ENCODE measurements at places on chromosomes 1 and 21. TPM values are rescaled to one million over a fixed set of nuclear protein-coding genes. Genes with fewer than 3 reads are reported as not detected.

- DNase-seq = no peak
These were observed 559.8 kb downstream of the LMO4 start for GRCh38 chr1:87888446-87888845.

- DNase-seq = no peak
These were observed 29.9 kb upstream of the ACTL8 start for GRCh38 chr1:17725084-17725719.

DNA sequence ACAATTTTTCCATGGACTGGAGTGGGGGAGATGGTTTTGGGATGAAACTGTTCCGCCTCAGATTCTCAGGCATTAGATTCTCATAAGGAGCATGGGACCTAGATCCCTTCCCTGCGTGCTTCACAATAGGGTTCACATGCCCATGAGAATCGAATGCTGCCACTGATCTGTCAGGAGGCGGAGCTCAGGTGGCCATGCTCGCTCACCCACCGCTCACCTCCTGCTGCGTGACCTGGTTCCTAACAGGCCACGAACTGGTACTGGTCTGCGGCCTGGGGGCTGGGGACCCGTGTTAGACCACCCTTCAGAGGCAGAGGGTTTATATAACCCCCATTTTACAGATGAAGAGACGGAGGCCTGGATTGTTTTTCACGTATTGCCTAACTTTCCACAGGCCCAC, 16.3 kb upstream of the SRSF4 start:
- DNase-seq = no peak

DNA sequence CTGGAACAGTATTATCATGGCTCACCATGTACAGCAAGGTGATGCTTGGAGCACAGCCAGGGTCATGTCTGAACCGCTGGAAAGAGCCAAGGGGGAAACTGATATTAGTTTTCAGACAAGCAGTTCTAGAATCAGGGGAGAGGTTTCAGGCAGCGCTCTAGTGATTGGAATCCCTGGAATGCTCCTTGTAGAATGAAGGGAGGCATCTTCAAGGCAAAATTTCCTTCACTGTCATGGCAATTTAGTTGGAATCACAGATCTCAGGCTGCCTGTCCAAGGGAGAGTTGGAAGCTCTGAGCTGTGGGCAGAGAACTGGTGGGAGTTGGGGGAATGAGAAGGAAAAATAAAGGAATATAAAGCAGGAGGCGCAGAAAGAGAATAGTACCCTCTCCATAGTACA, 737.1 kb downstream of the PTPRU start:
- DNase-seq = no peak

DNA sequence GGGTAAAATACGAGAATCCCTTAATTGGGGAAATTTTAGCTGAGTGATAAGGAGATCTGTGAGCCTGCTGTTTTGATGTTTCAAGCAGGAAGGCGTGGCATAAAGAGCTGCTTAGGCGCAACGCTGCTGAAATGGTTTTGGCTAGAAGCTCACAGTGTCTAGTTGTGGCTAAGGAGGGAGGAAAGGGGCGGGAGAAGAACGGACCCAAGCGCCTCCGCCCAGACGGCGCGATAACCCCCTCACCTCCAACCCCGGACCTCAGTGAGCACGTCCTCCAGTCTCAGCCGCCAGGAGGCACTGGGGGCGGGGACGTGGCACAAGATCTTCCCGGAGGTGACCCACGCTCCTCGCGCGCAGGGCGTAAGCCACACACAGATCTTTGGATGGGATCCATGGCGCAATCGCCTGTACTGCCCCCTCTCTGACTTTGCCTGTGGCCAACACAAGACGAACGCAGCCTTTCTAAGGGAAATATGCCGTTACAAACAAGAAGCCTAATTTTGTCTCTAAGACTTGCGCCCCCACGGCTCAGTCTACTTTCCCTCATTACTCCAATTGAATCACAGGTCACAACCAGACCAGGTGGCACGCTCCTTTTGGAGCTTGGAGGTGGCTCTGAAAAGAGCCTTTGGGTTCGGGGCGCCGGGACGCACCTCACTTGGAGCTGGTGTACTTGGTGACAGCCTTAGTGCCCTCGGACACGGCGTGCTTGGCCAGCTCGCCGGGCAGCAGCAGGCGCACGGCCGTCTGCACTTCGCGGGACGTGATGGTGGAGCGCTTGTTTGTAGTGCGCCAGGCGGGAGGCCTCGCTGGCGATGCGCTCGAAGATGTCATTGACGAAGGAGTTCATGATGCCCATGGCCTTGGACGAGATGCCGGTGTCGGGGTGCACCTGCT, 23.4 kb upstream of the RNF187 start:
- DNase-seq = no peak

- DNase-seq = no peak
These were observed 25.9 kb downstream of the HSD3B2 start for GRCh38 chr1:119440721-119441307.

DNA sequence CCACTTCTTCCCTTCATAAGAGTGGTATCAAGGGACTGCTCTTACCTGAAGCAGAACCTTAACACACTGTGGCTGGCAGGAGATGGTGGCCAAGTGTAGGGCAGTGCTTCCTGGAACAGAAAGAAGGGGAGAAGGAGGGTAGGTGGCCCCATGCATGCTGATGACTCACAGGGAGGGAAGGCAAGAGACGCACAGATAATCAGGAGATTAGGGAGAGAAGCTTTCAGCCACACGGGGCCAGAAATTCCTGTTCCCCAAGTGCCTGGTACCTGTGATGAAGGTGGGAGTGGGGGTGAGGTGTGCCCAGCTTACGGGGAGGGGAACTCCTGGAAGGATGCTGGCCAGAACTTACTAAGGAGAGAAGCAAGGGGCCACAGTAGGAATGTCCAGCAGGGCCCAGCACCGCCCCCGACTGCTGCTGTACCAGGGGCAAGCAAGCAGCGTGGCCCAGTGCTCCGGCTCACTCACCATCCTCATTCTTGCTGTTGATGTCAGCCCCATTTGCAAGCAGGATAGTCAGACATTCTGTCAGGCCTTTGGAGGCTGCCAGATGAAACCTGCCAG, 7.7 kb downstream of the ANKRD35 start:
- DNase-seq = no peak

GRCh38 chr1:10891091-10891490, 94.6 kb upstream of the CASZ1 start:
- DNase-seq = no peak

GRCh38 chr1:164559342-164560051, 513 bp downstream of the PBX1 start:
- peak; percentile 78 for DNase-seq

GRCh38 chr1:154748405-154748775, 121.7 kb downstream of the KCNN3 start:
- DNase-seq = no peak

DNA sequence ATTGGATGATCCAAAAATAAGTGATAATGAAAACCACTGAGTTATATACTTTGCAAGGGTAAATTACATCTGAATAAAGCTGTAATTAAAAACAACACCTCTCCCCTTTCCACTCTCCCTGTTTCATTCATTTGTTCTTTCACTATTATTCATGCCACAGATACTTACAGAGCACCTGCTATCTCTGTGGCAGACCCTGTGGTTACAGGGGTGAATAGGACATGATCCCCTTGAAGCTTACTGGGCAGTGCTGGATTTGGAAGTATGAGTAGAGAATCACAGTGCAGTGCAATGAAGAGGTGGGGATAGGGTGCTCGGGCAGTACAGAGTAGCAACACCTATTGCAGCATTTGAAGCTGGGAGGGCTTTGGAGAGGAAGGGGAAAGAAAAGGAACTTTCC, 21.7 kb downstream of the ARV1 start:
- DNase-seq = no peak

DNA sequence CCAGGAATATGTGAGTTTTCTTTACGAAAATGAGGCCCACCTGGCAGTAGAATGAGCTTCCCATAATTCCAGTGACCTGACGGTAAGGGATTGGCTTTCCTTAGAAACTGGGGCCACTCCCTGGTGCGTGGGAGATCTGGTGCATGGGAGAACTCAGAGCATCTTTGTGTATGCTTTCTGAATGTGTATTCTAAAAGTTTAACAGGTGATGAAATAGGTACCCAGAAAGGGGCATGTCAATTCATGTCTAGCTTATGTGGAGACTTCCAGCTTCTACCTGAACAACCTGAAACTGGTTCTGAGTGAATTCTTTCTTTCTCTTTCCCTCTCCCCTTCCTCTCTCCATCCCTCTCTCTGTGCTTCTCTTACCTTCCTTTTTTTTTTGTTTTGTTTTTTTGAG, 15.2 kb upstream of the FCRLA start:
- no peak for DNase-seq

DNA sequence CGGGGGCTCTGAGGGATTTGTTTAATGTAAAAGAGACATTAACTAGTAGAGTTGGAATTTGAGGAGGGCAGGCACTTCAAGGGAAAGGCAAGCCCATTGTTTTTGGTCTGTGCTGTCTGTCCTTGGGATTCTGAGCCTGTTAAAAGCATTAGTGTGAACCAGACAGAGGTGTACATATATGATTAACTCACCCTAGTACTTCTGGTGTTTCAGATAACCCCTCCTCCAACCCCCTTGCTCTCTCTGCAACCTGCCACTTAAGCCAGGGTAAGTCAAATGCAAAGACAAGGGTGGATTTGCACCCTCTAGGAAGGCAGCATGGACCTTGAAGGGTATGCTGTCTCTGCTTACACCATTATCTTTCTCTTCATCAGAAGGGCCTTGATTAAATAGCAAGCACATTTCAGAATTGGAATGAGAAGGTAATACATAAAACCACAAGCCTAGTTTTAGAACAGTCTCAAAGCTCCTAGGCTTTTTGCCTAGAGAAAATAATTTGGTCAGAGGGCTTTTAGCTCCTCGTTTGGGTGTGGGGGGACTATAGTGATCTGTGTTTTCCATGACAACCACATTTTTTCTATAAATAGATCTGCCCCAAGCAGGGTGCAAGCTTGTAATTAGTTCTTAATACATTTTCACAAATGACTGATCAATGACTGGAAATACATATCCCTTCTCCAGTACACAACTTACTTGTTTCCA, 120.7 kb upstream of the SGIP1 start:
- peak; percentile 51 for DNase-seq

DNA sequence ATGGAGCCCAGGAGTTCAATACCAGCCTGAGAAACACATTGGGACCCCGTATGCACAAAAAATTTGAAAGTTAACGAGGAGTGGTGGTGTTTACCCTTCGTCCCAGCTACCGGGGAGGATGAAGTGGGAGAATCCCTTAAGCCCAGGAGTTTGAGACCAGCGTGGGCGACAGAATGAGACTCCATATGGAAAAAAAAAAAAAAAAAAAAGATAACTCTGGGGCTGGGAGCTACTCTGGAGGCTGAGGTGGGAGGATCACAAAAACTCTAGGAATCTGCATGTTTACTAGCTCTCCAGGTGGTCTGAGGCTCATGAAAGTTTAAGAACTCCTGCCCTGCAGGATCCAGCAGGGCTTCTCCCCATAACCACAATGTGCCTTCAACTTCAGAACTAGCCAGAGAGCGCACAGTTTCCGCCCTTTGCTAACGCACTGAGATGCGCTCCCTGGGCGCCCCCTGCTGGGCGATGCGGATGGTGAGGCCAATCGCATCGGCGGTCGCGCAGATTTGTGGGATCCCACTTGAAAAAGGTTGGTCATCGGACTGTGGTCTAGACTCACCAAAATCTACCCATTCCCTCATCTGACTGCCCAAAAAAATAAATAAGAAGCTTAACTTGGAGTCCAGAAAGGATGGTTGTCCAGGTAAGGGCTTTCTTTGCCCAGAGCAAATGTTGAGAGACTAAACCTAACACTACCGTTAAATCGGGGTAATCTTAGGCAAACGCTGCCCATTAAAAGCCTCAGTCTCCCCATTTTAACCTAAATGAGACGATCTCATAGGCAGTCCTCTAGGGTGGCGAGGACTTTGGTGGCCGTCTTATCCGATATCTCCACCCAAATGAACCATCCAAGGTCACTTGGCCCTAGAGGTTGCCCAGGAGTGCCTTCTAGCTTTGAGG, 8.8 kb downstream of the ZNF683 start:
- peak; percentile 5 for DNase-seq

DNA sequence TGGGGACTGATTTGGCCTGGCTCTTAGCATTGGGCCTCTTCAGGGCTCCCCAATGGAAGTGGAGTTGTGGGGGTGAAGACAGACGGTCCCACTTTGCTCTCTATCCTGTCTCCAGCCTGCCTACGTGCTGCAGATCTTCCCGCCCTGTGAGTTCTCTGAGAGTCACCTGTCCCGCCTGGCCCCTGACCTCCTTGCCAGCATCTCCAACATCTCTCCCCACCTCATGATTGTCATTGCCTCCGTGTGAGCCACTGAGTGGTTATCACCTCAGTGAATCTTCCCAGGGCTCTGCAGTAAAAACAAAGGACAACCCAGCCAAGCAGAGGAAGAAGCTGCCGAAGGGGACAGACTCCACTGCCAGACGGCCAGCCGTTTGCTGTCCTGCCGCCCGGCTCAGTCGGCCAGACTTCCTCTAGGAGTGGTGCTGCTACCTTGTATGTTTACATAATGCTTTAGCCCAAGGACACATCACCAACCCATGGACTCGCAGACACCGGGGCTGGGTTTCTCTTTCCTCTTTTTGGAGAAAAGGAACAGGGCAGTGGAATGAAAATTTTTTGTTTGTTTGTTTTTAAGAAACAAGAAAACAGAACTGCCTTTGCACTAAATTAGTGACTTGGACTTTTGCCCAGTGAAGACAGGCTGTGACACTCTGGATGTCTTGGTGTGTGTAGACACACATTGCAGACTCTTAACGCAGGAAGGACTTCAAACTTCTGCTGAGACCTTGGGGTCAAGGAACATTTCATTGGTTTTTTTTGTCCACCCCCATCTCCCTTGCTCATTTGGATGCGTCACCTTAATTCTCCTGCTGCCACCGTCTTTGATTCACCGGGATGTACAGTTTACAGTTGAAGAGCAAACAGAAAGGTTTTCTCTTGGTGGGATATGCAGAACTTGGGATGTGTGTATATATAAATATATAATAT, 36.5 kb downstream of the ZBTB17 start:
- DNase-seq = no peak

- no peak for DNase-seq
These were observed 1.4 kb downstream of the ZMYM6 start for GRCh38 chr1:35030338-35030737.

Gene IPP
- 14.4 TPM for total RNA-seq

Gene ACTA1
- total RNA-seq = 472 TPM
